ENCODE measurements at places on chromosomes 2 and 18.

DNA sequence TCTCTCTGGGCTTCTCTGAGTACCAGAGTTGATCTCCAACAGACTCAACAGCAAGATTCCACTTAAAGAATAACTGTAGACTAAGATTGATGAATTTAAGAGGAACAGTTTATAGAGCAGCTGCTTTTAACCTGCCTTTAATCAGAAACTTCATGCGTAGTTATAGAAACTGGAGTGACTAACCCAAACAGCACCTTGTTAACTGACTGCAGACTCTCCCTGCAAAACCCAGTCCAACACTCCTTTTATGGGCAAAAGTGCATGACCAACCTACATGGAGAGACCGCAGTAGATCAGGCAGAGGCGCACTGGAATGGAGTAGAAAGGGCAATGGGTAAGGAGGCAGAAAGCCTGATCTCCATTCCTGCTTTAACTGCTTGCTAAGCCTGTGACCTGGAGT is 110.6 kb downstream of the NRP2 start:
- DNase-seq, result no peak

- no peak for DNase-seq
Measured at GRCh38 chr2:237916296-237916695, 50.5 kb upstream of the UBE2F start.

- DNase-seq, result no peak
Measured at GRCh38 chr2:85684806-85685205, 9.4 kb upstream of the GNLY start.

DNA sequence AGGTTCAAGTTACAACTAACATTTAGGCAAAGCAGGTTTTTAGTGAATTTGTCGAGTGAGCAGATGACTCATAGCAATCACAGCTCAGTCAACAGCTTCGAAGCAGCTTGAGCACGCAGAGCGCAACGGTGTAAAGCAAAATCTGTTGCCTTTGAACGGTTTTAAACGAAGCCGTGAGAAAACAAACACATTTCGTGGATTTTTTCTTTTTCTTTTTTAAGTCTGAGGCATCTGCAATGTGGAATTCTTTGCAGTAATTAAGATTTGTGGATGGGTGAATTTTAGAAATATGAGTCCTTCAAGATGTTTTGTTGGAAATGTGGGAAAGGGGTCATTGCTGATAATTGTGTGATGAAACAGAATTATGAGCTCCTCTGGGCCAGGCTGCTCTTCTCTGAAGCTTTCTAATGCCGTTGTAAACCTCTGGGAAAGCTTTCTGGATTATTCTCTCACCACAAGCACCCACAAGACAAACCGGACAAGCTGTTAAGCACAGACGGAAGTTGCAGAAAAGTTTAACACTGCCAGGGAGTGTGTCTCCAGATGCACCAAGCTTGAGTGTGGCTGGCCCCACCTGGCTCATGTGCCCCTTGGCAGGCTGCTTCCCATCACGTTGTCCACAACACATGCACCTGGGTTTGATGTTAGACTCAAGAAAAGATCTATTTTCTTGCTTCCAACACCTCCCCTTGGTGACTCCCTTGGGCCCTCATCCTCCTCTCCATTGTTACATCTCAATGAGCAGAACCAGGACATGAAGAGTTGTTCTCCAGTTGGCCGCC is 224.7 kb downstream of the ACKR3 start:
- DNase-seq, result no peak

DNA sequence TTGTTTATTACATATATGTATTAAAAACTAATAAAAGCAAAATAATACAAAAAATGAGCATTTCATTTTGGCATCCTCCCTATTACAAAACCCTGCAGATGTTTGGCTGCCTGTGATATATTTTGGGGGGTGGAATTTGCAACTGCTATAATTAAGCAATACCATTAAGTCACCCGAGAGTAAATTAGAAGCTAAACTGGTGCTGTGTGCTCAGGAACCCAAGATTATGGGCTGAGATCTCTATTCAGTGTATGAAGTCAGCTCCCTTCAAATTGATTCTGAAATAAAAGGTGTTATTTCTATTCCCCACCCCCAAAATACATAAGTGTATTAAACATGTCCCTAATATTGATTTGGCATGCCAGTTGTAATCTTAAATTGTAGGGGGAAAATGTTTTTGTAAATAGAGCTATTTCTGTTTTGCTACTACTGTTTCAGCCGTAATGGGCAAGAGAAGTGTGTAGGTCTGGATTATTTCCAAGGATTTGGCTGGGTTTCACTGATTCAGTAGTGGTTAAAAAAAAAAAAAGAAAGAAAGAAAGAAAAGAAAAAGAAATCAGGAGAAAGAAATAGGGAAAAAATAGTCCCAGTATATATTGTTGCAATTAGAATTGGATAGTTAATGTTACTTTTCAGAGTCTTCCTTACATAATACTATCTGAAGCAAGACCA is 110.9 kb downstream of the SS18 start:
- DNase-seq, result no peak
